ENCODE measurements at places on chromosomes 2 and 18. TPM values are rescaled to one million over a fixed set of nuclear protein-coding genes. Genes with fewer than 3 reads are reported as not detected.

DSC3 gene
- 20.0 TPM for total RNA-seq

- DNase-seq, result no peak
Measured at GRCh38 chr18:56421647-56422046, 216.7 kb downstream of the TXNL1 start.

GRCh38 chr2:112144966-112145365, 6.8 kb downstream of the FBLN7 start:
- no peak for DNase-seq

DNA sequence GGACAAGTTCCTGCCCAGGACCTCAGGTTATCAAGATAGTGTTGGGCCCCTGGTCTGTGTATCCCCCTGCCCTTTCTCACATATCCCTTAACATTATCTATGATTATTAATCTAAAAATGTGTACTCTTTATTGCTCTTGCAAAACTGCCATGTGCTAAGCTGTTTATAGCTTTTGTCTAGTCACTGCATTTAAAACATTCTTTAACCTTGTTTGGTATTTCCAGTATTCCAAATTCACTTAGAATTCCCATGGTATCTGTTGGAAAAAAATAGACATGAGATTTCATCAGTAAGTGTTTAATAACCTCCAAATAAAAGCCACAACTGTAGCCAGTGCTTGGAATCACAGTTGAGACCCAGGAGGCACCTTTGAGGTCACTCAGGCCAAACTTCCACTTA, 16.2 kb upstream of the GLS start:
- DNase-seq, result peak; percentile 40

DNA sequence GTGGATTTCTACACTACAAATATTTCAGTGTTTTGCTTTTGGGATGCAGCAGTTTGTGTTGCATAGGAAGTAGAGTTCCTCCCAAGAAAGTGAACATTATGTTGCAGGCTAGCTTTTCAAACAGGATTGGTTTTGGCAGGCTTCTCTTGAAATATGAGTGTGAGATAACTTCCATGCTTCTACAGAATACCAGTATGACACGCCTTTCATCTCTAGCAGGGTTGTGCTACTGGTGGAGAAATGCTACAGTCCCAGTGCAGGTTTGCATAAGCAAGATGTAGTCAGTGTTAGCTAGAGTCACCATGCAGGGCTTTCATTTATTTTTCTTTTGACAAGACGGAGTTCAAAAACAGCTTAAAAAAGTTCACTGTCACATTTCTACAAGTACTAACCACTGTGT, 17.1 kb upstream of the CAVIN2 start:
- no peak for DNase-seq

DNA sequence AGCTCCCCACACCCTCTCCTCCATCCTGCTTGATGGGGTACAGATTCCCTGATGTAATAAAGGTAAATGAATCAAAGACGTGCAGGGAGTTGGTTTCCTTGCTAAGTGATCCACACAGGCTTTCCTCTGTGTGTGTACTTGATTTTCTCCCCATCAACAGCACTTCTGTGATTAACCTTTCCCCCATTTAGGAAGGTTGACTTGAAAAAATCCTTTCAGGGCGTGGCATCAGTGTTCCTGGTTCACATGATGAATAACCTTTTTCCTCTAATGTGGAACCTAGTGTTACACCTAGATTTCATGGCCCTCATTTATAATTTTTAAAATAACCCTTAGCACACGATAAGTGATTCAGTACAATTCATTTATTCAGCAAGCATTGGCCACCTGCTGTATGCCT, 115.0 kb downstream of the ICA1L start:
- no peak for DNase-seq

DNA sequence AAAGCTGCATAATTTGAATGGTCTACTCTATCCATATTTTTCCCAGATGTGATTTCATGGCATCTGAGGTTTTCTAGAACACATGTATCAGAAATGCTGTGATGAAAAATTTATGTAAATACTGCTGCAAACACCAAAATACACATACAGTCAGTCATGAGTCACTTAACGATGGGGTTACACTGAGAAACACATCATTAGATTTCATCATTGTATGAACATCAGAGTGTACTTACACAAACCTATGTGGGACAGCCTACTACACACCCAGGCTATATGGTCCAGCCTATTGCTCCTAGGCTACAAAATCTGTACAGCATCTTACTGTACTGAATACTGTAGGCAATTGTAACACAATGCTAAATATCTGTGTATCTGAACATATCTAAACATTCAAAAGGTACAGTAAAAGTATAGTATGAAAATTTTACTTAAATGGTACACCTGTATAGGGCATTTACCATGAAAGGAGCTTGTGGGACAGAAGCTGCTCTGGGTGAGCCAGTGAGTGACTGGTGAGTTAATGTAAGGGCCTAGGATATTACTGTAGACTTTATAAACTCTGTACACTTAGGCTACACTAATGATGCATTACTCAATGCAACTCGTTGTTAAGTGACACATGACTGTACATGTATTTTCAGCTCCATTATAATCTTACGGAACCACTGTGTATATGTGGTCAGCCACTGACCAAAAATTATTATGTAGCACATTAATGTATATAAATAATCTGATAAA, 33.5 kb downstream of the PNO1 start:
- no peak for DNase-seq

DNA sequence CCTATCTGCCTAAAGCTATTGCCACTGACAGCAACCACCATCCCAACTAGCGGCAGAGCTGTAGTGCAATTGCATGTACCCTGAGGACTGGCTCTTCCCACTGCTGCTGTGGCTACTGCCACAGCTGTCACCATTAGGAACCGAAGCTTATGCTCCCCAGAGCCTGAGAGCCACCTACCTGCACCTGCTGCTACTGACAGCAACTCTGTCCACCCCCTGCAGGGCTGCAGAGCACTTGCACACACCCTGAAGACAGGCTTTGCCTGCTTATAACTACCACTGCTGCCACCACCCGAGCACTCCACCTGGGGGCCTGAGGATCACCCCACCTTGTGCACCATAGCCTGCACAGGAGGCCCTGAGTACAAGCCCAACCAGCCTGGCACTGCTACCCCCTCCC, 217.6 kb upstream of the FOSL2 start:
- no peak for DNase-seq

GRCh38 chr18:46398005-46398404, 259.0 kb downstream of the LOXHD1 start:
- DNase-seq, result no peak

DNA sequence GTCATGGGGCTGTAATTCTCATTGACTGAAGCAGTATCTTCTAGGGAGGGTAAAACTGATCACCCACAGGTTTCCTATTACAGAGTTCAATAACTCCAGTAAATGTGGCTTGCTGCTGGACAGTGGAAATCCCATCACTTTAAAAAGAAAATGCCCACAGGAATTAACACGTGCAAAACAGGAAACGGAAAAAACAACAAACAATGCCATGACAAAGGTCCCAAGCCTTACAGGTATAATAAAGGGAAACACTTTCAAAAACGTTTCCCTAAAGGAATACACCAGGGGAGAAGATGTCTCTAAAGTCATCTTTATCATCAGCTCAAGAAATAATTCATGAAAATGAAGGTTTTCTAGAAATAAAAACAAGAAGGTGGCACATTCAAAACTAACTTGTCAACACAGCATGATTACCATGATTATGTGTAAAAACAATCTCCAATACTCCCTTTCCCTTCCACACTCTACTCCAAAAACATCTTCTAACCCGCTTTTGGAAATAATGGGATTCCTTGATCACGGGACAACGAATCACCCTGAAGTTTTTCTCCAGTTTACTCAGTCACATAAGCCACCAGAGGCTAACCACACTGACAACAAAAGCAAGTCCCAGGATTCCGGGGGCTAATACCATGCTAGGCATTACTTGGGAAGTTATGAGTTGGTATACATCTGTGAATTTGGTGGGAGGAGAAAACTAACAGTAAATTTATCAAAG, 167.9 kb downstream of the TCF4 start:
- no peak for DNase-seq
